Activated CD8-positive, alpha-beta memory T cell treated with anti-CD3 and anti-CD28 coated beads, Interleukin-2, amount 10 ng/mL, durations not matched to agents 7 days and 5 days (primary cell): ENCODE measurements at places on chromosomes 4 and X.
A peak's percentile ranks its signal among the peaks of the same experiment; 100 is the strongest.

DNA sequence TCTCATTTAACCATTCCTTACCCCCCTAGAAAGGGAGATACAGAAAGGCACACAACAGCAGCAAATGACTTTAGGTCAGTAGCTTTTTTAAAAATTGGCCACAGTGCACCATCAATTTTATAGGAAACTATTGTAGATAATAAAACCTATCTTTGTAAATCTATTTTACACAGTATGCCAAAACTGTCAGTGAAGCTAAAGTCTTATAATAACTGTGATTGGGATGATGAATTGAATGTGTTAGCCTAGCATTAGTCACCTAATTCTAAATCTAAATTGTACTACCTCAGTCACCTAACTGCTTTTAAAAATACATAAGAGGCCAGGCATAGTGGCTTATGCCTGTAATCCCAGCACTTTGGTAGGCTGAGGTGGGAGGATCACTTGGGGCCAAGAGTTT is 44.2 kb downstream of the SH3RF1 start:
- DNase-seq = no peak

DNA sequence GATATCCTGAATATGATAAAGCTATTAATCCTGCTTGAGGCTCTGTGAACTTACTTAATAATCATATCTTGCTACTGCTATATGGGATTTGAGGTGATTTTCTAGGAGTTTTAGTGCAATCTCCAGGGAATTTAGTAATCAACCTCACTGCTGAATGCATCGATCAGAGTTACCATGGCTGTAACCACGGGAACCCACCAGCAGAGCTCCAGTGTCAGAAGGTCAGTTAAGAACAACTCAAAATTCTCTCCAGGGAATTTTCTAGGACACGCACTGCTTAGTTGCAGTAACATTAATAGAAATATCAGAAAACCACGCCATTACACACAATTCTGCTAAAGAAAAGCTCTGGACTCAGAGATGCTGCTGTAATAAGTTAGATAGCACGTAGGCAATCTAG is 1477.2 kb upstream of the TENM3 start:
- DNase-seq = no peak

DNA sequence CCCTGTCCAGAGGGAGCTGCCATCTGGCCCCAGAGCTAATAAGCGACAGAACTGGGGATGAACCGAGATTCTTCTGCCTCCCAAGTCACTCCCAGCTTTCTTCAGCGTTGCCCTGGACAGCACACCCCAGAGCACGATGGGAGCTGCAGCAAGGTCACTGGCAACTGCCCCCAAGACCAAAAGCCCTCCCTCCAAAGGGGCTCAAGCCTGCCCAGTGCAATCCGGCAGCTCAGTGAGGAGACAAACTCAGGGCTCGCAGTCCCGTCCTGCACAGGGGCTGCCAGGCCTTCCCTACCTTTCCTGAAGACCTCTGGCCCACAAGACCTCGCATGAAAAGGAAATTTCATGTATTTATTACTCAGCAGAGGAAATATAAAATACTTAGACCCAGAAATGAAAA is 174.8 kb downstream of the BCOR start:
- DNase-seq = no peak

GRCh38 chr4:88865046-88865445 is 167.4 kb upstream of the NAP1L5 start:
- no peak for DNase-seq

DNA sequence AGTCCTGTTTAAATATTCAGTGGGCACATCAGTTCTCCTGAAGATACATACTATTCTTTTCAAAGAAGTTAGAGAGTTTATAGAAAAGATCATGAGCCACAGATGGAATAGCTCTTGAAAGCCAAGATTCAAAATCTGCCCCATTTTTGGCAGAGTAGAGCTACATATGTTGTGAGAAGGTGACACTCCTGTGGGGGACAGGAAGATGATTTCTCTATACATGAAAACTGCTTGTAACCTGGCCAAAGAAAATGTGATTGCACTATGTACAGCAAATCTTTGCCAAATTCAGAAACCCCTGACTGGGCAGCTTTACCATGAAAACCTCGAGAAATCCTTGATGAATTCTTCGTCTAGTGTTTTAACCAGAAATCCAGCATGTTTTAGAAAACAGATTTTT is 44.9 kb downstream of the GPM6A start:
- no peak for DNase-seq

GRCh38 chr4:19850909-19851308 is 400.8 kb upstream of the SLIT2 start:
- DNase-seq = no peak

GRCh38 chrX:94524867-94525266 is 850.9 kb downstream of the FAM133A start:
- DNase-seq = no peak

DNA sequence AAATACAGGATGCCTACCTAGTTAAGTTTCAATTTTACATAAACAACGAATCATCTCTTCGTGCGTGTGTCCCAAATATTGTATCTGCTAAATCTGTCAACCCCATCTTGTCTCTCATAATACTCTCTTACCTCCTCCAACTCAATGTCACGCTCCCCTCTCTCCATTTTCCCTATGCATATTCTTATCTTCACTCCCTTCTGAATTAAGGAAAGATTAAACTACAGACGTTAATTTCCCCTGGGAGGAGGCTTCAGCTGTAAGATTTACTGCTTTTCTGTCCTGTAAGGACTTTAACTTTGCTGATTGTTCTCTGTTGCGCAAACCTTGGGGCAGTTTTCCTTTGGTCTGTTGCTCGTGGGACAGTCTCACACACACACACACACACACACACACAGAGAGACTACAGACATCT is 455 bp upstream of the ABCB7 start:
- no peak for DNase-seq

DNA sequence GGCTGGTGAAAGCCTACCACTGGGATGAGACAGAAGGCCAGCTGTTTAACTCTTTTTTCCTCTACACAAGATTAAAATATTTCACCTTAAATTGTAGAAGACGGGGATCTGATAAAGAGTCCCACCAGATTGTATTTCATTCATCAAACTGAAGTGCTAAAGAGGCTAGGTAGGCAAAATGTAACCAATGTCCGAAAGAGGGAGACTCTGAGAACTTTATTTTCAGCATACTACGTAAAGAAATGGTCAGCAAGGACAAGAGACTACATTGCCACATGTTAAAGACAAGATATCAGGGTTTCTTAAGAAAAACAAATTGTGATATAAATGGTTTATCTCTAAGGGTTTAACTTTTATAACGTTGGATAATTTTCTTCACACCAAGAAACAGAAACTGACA is 71.6 kb upstream of the INPP4B start:
- DNase-seq = no peak

DNA sequence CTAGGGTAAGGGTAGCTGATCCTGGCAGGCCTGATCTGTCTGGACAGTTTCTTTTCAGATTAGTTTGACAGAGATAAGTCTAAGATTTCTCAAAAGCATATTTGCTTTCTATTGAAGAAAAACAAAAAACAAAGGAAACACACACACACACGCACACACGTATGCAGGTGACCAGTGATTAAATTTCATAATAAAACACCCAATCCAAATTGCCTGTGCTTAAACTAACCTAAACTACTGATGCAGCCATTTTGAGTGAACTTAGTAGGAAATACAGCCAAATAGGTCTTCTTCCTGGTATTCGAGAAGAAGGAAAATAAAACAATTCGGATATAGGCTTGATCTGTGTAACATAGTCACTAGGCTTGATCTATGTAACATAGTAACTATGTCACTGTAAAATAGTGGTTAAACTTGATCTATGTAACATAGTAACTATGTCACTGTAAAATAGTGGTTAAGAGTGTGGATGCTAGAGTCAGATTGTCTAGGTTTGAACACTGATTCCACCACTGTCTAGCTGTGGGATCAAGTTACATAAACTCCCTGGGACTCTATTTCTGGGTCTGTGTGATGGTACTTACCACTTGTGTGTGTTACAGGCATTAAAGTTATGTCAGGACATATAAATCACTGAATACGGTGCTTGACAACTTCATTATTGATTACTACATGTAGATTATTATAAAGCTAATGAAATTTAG is 9.8 kb upstream of the CCNG2 start:
- DNase-seq = no peak

- DNase-seq = no peak
These were observed 18.3 kb downstream of the RAP2C start for GRCh38 chrX:132200976-132201375.

- DNase-seq = no peak
These were observed 180.7 kb downstream of the ADGRL3 start for GRCh38 chr4:61380865-61381264.

DNA sequence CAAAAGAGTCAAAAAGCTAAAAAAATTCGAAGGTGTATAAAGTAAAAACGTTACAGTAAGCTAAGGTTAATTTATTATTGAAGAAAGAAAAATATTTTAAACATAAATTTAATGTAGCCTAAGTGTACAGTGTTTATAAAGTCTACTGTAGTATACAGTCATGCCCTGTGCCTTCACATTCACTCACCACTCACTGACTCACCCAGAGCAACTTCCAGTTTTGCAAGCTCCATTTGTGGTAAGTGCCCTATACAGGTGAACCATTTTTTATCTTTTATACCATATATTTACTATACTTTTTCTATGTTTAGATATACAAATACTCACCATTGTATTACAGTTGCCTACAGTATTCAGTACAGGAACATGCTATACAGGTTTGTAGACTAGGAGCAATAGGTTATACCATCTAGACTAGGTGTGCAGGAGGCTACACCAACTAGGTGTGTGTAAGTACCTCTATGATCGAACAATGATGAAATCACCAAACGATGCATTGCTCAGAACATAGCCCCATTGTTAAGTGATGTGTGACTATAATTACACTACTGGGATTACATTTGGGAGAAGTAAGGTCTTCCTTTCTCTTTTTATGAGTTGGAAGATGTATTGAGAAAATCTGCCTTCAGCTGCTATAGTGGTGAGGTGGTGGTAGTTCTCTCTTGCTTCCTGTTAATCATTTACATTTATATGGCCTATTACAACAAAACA is 27.2 kb downstream of the TMSB4X start:
- peak; percentile 54 for DNase-seq

DNA sequence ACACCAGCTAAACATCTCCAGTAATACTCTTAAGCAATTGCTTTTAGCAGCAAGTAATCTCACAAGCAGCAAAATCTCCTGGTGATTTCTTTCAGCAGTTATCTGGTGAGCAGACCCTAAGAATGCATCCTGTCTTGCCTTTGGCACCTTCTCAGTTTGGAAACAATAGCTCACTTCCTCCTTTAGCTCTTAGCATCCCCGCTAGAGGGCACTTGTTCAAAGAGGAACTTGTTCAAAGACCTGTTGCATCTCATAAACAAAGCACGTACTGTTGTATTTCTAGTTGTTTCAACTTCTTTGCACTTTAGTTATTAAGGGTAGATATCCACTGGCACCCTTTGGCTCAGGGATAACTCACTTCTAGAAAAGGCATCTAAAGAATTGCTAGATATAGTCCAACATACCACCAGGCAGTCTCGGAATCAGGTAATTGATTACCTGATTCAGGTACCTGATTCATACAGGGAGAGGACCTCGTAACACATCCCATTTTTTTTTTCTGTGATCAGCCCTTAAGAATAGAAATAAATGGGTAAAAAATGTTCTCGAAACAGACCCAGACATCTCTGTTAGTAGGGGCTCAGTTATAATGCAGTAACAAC is 81.9 kb upstream of the QRFPR start:
- DNase-seq = peak; percentile 72

GRCh38 chr4:94588896-94589693 is 137.4 kb downstream of the PDLIM5 start:
- DNase-seq = no peak

GRCh38 chrX:47802589-47802988 is 34.1 kb upstream of the ZNF81 start:
- DNase-seq = no peak

- peak; percentile 75 for DNase-seq
These were observed 33.3 kb downstream of the CPLX1 start for GRCh38 chr4:792626-793092.

GRCh38 chr4:8055206-8055605 is 103.4 kb downstream of the ABLIM2 start:
- no peak for DNase-seq

- DNase-seq = no peak
These were observed 23.8 kb downstream of the PPP1R2C start for GRCh38 chrX:42754115-42754514.

GRCh38 chr4:155738548-155738947 is 20.3 kb upstream of the GUCY1B1 start:
- no peak for DNase-seq

DNA sequence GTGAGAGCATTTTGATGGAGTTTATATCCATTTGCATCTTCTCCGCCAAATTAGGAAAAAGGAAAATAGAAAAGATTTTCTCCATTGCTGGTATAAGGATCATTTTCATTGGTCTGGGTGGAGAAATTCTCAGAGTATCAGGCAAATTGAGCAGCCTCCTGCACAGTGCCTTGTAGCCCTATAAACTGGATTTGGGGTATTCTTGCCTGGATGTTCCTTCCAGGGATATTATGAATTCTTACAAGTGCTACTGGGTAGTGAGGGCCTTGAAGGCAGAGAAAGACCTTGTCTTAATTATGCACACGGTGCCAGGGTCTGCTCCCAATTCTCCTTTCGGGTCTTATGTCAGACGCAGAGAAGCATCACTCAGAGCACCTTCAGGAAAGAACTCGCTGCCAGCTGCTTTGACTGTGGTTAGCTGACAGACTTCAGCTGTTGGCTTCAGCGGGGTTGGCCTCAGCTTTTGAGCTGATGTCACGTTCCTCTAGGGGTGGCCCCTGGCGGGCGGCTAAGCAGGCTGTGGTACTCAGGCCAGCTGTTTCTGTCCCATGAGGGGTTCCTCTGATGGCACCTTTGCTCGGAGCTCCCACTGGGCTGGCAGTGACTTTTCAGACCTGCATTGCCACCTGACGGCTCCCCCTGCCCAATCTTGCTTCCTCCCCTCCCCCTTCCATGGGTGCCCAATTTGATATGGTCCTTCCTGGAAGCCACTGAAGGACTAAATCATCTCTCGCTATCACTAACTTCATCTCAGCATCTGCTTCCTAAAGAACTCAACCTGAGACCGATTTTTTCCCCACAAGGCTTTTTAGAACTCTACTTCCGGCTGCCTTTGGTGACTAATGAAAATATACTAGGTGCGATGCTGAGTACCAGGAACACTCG is 519.5 kb downstream of the BCOR start:
- DNase-seq = peak; percentile 69

GRCh38 chr4:8860892-8861575 is 10.6 kb downstream of the HMX1 start:
- DNase-seq = no peak

GRCh38 chr4:41678086-41678816 is 70.3 kb downstream of the PHOX2B start:
- DNase-seq = no peak
